ENCODE measurements at places on chromosomes 6 and 20.

GRCh38 chr20:18395544-18395943, 71.3 kb downstream of the DZANK1 start:
- DNase-seq = no peak

GRCh38 chr6:36373368-36374019, 14.0 kb downstream of the ETV7 start:
- DNase-seq = no peak

- DNase-seq = no peak
Measured at GRCh38 chr20:34829191-34829590, 3.7 kb upstream of the NCOA6 start.

- no peak for DNase-seq
Measured at GRCh38 chr6:130670142-130670541, 157.1 kb upstream of the SMLR1 start.

GRCh38 chr6:16700202-16700915, 60.9 kb downstream of the ATXN1 start:
- peak; percentile 45 for DNase-seq

DNA sequence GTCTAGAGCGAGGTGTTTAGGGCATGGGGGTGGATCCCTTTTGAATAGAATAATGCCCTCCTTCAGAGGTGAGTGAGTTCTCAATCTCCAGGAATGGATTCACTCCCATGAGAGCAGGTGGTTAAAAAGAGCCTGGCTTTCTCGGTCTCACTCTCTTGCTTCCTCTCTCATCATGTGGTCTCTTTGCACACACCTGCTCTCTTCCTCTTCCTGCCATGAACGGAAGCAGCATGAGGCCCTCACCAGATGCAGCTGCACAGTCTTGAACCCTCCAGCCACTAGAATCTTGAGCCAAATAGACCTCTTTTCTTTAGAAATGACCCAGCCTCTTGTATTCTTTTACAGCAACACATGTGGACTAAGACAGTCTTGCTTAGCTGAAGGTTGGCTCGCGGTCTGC, 119.3 kb downstream of the BMP7 start:
- DNase-seq = no peak

DNA sequence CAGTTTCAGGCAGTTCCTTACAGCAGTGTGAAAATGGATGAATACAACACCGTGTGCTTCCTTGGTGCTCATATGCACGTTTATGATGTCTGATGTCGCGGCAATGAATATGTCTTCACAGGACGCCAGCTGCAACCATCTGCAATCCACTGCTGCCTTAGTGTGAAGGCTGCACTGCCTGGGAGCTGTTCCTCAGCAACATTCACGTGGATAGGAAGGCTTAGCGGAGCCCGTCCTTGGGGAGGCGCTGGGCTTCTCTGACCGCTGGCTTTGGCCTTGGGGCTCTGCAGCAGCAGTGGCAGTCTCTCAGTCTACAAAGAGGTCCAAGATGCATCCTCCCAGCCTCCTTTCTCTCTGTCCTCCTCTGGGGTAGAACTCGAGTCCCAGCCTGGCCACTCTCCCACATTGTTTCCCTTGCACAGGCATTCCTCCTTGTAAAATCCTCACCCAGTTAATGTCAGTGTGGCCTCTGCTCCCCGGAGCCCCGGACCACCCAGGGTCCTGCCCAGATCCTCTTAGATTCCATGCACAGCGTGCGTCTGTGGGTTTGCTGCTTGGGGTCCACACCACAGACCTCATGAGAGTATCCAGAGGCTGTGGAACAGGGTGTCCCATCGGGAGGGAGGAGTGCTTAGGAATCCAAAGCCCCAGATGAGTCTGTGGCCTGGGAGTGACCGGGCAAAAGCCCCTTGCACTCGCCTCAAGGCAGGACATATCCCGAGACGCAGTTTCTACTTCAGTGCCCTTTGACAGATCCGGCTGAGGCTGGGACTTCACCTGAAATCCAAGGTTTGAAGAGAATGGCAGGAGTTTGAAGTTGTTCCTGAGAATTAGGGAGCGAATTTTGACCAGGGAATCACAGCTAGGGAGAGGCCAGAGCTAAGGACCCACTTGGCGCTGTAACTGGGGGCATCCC, 181.3 kb downstream of the THBS2 start:
- DNase-seq = no peak

DNA sequence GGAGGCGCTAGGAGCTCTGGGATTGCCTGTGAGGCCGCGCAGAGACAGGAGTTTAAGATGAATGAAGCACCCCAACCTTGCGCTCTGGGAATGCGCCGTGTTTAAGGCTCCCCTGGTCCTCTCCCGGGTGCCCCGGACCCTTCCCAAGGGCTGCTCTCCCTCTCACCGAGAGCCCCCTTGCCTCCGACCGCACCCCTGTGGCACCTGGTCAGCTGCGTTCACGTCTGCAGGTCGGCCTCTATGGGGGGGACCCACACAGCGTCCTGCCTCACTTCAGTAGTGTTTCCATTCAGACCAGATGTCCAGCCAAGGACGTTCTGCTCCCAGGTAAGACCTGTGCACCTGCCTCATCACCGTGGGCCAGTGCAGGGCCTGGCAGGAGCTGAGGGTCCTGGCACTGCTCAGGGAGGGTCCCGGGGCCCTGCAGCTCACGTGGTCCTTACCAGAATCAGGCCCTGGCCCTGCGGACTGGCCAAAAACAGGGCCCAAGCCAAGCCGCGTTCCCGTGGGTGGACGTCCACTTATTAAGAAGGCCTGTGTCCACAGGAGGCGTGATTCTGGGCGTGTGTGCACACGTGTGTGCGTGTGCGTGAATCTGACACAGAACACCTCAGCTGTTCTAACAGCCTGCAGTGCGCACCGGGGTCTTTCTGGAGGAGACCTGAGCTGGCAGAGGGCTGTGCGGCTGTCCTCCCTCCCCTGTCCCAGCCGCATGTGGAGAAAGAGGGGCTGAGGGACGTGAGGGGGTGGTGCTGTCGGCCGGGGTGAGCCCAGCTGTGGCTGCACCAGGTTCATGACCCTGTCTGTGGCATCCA, 79.9 kb upstream of the BHLHE23 start:
- DNase-seq = no peak

DNA sequence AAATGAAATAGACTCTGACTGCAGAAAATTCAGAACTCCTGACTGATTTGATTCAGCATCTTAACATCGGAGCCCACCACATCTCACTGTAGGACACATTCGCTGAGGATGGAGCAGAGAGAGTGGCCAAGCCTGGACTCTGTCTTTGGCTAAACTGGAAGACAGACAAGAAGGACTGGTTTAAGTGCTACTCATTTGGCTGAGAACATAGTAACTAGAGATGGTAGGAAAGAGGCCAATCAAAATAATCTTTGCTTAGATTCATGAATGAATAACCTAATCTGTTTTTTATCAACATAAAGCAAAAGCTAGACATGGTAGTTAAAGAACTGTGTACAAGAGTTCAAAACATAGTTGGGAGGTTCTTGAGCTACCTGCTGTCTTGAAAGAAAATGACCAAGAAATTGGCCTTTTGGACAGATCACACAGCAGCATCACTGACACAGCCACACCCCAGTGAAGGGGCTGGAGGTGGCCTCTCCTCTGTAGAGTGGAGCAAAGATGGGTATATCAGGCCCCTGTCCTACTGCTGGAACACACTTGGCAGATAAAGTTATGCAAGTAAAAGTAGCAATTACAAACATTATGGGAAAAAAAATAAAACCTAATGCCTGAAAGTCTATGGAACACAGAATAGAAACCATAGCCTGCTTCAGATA, 87.1 kb upstream of the NT5E start:
- DNase-seq = no peak

DNA sequence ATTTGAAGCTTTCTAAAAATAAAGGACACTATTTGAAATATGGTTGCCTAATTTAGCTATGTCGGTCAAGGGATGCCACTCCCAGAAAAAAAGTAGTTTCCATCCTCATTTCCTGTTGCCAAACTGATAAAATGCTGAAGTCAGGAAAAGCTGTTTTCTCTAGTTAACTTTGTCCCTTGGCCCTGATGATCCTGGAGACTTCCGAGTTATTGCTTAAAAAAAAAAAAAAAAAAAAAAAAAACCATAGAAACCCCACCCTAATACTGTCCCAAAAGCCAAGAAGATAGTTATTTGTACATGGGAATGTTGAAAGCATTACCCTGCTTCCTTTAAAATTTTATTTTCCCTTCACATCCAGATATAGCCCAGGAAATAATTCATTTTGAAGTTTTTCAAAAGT, 236.7 kb downstream of the SOD2 start:
- no peak for DNase-seq

GRCh38 chr6:151160929-151161757, 78.6 kb upstream of the AKAP12 start:
- DNase-seq = no peak

GRCh38 chr6:142760152-142760551, 184.8 kb downstream of the HIVEP2 start:
- DNase-seq = no peak

GRCh38 chr20:4166726-4167035, 151.3 kb upstream of the RNF24 start:
- no peak for DNase-seq

- DNase-seq = no peak
Measured at GRCh38 chr6:155434096-155434495, 21.5 kb downstream of the NOX3 start.

- no peak for DNase-seq
Measured at GRCh38 chr6:43250992-43251373, 7.7 kb downstream of the TTBK1 start.

DNA sequence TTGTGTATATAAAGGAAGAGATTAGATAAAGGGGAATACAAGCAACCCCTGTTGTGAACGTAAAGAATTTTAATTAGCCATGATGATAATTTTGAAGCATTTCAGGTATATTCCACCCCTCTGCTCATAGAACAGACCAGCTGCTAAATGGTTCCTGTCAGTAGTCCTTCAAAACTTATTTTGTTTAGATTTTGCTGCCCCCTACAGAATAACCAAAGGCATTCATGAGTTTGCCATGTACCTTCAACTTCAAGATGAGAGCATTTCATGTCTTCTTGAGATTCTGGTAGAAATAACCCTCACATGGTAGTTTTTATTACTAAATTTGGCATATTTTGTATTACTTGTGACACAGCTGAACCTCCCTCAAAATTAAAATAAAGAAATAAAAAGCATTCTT, 1586.7 kb downstream of the HACE1 start:
- DNase-seq = no peak

DNA sequence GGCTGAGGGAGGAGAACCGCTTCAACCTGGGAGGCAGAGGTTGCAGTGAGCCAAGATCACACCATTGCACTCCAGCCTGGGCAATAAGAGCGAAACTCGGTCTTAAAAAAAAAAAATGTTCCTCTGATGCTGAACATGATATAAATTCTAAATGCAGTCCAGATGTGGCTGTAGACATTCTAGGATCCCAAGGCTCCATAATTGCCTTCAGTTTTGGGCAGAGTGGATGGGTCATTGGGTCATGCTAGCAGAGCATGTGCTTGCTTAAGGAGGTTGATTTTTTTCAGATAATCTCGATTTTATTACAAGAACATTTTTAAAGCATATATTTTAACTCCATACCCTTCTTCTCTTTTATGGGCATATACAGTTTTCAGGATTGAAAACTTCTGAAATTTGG, 112.0 kb downstream of the UTRN start:
- no peak for DNase-seq

- no peak for DNase-seq
Measured at GRCh38 chr6:18388942-18389341, 1.8 kb downstream of the RNF144B start.

All from endothelial cell (in vitro differentiated cells).